ENCODE measurements at places on chromosomes 2 and 18.

GRCh38 chr2:147232225-147232669 lies 612.6 kb upstream of the ACVR2A start:
- DNase-seq = no peak

- DNase-seq = no peak
These were observed 50.1 kb downstream of the MAP2 start for GRCh38 chr2:209473930-209474419.

DNA sequence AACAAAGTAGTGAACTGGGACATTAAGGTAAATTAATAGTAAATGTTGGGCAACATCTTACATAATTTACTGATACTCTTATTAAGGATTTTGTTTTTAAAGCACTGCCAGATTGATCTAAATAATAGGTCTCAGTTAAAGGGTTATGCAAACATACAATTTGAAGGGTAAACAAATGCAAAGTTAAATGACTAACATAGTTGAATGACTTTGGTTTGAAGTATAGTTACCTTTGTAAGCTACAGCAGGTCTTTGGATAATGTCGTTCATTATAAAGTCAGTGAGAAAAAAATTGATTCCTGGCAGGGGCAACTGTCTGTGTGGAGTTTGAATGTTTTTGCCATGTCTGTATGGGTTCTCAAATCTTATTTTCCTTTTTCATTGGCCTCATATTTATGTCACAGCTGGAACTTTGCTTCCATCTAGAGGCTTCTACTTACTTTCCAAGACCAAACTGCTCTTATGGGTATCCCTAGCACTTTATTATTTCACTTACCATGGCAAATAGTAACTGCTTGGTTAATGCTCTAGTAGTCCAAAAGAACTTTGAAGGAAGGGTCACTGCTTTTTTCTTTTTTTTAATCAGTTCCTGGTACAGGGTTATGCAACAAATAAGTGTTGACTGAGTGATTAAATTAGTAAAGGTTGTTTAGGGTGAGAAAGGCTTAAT lies 107.8 kb downstream of the NBEAL1 start:
- DNase-seq = no peak

- peak; percentile 40 for DNase-seq
These were observed 37.8 kb downstream of the PCBP1 start for GRCh38 chr2:70124983-70125480.

DNA sequence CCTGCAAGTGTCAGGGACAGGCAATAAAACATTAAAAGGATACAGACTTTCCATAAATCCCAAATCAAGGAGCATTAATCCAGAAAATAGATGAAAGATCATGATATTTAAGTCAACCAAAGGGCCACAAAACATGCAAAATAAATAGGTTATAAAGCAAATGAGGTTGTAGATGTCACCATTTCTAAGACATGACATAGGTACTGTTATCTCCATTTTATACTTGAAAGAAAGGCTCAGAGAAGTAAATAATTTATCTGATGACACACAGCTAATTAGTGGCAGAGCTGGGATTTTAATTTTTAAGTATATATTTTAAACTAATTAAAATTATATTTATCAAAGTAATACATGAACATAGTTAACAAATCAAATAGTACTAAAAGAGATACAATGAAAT lies 301.8 kb downstream of the AGPS start:
- DNase-seq = no peak

GRCh38 chr2:188853307-188853706 lies 120.9 kb upstream of the COL3A1 start:
- no peak for DNase-seq

GRCh38 chr2:240143801-240144648 lies 3.6 kb upstream of the OTOS start:
- peak; percentile 43 for DNase-seq

DNA sequence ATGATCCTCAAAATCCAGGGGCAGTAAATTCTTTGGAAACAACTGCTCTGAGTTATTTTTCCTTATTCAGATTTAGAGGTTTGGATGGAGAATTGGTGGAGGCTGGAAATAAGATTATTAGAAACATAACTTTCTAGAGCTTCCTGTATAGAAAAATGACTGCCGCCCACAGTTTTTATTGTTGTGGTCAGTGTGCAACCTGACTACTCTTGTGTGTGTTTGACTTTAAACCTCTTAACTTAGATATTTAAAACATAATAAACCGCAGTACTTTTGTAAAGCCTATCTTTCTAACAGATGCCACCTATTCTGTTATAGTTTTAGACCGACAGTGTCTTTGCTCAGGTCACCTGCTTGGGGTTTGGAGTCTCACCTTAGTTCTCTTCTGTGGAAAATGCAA lies 115.4 kb upstream of the BCL2L11 start:
- no peak for DNase-seq

DNA sequence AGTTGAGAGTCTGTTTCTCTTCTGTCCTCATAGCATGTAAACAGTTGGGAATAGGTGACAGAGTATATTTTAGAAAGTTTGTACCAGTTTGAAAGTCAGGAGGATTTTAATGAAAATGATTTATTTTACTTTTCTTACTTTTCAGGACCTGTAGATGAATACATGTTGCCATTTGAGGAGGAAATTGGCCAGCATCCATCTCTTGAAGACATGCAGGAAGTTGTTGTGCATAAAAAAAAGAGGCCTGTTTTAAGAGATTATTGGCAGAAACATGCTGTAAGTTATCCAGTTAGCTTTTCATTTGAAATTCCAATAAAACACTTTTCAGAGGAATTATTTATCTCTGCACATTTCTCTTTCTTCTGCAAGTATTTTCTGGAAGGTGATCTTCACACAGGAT lies 81.1 kb downstream of the ACVR2A start:
- no peak for DNase-seq

DNA sequence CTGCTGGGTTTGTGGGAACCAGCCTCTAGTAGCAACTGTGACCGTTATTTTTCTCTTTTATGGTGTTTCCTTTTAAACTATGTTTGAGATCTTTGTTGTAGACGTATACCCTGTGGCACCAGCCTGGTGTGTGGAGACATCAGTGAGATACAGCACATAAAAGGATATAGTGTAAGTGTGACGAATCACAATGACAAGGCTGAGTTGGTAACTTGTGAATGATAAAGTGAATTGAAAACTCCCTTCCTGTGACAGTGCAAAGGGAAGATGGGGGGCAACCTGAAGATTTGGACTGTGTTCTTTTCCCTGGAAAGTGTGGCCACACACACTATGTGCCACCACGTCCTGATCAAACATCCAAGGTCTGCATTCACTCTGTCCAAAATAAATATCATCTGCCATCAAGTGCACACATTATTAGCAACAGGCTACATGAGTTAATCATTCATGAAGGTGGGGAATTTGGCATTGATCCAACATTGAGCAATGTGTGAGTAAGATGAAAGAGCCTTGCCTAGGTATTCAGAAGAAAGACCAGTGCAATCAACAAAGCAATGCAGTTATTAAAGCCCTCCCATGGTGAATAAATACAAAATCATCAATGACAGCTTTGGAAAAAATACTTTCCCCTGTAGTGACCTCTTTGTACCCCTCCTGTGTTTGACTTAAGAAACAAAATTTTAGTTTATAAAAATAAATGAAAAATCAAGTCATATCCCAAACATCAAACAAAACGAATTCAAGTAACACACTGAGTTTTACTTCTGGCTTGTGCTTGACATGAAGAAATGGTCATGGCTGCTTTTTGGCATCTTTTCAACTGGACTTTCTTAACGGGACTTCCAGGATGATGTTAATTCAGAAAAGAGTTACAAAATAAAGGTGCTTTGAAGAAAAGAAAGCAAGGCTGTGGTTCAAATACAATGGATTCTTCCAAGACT lies 1280.5 kb upstream of the ZEB2 start:
- DNase-seq = no peak

GRCh38 chr2:118183381-118183780 lies 95.1 kb downstream of the INSIG2 start:
- no peak for DNase-seq

GRCh38 chr2:200397785-200398184 lies 91.3 kb downstream of the SPATS2L start:
- no peak for DNase-seq

GRCh38 chr2:64838817-64839216 lies 150.4 kb upstream of the SLC1A4 start:
- no peak for DNase-seq

GRCh38 chr2:200670313-200670712 lies 84.5 kb downstream of the AOX1 start:
- DNase-seq = no peak
